ENCODE measurements at places on chromosomes 6 and 20.

DNA sequence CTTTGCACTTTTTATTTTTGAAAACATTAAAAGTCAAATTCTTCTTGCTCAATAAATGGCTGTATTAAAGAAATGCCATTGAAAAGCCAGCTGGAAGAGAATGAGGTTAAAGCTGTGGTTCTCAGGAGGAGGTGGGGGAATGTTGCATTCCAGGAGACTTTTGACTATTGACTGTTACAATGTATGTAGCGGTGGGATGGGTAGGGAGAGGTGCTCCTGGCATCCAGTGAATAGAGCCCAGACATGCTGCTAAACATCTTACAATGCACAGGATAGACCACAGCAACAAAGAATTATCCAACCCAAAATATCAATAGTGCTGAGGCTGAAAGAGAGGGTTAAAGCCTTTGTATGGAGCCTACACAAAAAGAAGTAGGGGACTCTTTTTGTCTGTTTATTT lies 295.9 kb downstream of the NKAIN2 start:
- DNase-seq: no peak

DNA sequence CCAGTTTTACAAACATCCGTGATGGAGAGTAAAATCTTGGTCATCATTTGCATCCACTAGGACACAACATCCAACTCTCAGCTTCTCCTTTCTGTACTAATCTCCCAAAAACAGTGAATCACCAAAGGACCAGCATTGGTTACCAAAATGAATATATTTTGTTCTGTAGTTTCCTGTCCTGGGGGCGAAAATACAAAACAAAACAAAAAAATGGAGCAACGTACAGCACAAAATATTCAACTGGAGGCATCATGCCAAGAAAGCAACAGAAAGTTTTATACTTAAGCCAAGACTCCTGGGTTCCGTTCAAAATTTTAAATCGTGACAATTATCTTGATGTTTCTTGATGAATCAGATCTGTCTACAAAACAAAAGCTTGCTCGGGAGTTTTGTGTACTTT lies 126.6 kb upstream of the CCDC28A start:
- DNase-seq: no peak

DNA sequence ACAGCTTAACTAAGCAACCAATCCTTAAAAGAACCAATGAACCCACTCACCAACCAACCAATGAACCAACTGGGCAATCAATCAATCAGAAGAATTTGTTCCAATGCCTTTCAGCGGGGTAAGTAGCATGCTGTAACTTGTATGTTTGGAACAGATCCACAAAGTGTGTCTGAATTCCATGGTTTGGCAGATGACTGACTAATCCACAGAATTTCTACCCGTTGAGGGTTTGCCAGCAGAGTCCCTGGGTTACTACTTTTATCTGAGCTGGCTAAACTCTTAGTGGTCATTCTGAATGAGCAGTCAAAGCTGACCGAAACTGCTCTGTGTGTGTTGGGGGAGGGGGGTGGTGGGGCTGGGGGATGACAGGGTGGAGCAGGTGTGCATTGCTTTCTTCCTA lies 125.0 kb upstream of the JAG1 start:
- DNase-seq: no peak

DNA sequence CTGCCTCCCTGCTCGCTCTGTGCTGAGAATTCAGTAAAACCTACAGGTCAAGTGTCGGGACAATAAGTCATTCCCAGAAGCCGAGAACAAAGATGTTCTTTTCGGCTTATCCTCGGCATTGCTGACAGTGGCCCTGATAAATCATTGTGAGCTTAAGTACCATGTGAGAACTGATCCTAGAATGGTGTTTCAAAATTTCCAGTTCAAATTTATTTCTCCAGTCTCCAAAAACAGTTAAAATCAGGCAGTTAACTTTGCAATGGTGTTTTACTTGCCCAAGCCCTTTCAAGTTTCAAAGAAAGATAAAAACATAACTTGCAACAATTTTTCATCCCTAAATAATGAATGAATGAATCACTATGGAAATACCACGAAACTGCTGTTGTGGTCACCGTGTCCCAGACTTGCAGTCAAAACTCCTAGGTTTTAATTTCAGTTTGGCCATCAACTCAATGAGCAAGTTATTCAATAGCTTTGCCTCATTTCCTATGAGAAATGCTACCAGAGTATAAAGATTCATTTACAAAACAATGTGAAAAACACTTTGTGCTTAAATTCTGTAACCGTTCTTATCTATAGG lies 4.3 kb downstream of the ATP5F1E start:
- DNase-seq: no peak

DNA sequence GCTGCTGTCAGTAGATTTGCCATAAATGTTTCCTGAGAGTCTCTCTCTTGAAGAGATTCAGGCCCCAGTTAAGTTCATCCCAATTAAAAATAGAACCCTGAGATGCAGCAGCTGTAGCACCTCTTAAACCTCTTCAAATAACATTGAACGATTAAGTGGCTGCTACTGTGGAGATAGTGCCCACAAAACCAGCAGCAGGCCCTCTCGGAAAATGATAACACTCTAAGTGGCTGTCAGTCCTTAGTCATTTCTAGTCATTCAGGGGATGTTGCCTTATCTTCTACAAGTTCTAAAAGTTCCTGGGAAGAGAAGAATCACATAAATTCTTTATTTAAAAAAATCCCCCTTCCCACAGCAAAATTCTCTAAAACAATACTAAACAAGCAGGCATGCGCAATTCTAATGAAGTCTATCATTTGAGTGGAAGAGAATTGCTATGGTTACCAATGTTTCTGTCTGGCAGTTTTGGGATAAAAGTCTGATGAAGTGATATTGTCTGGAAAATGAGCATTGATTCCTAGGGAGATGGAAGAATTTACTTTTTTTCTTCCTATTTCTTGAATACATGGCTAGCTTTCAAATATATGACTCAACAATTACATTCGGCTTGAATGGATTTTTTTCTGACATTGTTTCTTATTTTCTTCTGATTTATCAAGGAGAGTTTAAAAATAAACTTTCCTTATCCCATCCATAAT lies 131.9 kb downstream of the TRMT11 start:
- DNase-seq: no peak

DNA sequence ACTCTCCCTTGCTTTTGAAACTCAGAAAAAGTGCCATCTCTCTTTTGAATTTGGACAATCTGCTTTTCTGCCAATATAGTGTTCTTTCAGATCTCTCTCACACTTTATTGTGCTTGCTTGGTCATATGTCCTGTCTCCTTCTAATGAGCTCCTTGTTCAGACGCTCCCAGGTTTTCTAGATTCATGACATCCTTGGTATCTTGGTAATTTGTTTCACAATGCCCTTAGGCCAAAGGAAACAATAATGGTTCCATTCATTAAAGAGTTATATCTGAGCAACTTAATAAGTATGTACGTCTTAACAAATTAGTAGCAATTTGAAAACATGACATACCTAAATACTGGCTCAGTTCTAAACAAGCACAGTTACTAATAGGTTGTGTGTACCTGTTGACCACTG lies 293.4 kb upstream of the SPTLC3 start:
- DNase-seq: no peak

Measured in effector memory CD4-positive, alpha-beta T cell (primary cell).